ENCODE measurements at places on chromosomes 6 and 20. TPM values are rescaled to one million over a fixed set of nuclear protein-coding genes. Genes with fewer than 3 reads are reported as not detected.

- DNase-seq: no peak
Measured at GRCh38 chr20:18663932-18664331, 76.1 kb downstream of the DTD1 start.

GRCh38 chr20:568097-568652, 24.6 kb upstream of the CSNK2A1 start:
- DNase-seq: no peak

DNA sequence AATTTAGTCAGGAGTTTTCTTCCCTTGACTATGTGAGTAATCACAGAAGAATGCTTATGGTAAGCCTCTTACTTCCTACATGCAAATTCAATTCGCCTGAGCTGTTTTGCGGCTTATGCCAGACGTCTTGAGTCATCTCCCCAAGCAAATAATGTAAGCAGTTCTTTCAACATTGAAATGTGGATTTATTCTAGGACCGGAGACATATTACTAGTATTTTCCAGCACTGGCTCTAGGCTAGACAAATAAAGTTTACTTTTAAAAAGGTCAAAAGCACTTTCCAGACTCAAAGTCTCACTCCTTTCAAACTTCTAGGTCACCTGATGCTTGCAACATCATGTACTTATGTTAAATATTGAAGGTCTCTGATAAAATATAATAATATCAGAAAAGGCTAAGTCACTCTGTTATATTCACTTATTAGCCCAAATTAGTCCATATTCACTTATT, 38.1 kb upstream of the NOX3 start:
- no peak for DNase-seq

DNA sequence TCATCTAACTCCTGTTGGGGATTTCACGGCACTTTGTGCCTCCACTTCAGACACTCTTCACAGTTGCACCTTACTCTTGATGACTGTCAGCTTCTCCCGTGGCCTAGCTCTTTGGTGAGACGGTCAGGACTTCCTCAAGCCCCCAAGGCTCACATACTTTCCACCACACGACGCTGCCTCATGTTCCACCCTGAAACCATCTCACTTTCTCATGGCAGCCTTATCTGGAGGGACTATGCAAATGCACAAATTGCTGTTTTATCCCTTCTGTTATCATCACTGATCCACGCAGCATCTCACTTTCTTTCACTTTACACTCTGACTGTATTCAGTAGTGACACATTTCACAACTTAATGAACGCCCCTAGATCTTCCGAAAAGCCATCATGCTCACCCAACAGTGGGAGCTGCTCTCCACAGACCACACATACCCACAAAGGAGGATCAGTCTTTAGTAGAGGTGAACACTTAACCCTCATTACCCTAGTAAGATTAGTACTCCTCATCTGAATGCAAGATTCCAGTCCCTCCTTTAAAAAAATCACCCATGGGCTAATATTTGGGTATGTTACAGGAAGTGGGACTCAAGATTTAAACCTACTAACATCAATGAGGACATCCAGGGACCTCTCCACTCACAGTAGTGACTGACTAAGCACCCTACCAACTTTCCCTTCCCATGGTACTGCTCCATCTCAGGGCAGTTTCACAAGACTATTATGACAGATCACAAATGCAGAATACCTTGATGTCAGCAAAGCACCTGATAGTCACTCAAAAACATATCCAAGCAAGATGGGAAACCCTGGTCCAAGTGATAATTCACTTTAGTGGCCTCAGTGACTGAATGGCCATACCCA, 35.4 kb downstream of the FYN start:
- DNase-seq: no peak

DNA sequence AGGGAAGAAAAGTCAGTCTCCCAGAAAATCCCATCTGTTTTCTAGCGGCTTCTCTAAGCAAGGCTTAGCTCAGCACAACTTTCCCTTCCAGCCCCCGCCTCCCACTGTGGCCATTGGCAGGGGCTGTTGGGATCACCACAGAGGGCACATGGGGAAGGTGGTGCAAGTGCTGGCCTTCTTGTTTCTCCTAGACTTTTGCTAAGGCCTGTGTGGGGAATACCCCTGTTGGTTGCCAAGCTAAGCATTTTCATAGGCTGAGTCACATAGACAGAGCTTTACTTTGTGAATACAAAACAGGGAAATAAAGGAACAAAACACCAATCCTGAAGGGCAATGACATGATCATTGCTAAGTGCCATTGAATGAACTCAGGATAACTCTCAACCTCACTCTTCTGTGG, 32.4 kb upstream of the TIAM2 start:
- DNase-seq: no peak

DNA sequence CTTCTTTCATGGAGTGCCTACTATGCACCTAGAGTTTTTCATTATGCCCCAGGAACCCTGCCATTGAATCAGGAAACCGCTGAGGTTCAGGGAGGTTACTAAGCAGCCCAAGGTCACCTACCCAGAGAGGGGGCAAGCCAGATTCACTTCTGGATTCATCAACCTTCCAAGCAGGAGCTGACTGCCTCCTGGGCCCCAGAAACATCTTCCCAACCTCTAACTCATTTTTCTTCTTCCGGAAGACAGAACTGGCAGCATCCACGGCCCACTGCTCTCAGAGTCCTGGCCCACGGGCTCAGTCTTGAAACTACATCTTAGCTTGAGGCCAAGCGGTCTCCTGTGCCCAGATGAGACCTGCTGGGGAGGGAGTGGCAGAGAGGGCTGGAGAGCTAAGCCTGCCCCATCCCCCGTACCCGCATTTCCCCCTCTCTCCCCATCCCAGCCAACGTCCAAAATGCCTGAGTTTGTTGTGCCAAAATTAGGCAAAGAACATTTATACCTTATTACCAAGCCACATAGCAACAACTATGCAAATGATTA, 281.0 kb downstream of the CDC5L start:
- no peak for DNase-seq

DNA sequence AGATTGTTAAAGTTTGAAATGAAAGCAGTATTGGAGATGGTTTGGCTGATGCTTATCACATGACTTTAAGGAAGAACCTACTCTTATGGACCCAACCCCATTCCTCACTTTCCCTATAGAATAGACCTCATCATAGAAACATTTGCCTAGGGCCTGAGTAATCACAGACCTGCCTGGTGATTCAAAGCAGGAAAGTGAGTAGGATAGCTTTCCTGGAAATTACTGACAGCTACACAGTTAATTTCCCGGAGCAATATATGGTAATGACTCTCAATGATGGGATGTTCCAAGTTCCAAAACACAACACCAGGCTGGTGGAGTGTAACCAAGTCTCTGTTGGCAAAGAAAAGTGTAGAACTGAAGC, 233.8 kb downstream of the SIM1 start:
- no peak for DNase-seq

GRCh38 chr20:31596831-31597480, 8.1 kb upstream of the ID1 start:
- DNase-seq: no peak

DNA sequence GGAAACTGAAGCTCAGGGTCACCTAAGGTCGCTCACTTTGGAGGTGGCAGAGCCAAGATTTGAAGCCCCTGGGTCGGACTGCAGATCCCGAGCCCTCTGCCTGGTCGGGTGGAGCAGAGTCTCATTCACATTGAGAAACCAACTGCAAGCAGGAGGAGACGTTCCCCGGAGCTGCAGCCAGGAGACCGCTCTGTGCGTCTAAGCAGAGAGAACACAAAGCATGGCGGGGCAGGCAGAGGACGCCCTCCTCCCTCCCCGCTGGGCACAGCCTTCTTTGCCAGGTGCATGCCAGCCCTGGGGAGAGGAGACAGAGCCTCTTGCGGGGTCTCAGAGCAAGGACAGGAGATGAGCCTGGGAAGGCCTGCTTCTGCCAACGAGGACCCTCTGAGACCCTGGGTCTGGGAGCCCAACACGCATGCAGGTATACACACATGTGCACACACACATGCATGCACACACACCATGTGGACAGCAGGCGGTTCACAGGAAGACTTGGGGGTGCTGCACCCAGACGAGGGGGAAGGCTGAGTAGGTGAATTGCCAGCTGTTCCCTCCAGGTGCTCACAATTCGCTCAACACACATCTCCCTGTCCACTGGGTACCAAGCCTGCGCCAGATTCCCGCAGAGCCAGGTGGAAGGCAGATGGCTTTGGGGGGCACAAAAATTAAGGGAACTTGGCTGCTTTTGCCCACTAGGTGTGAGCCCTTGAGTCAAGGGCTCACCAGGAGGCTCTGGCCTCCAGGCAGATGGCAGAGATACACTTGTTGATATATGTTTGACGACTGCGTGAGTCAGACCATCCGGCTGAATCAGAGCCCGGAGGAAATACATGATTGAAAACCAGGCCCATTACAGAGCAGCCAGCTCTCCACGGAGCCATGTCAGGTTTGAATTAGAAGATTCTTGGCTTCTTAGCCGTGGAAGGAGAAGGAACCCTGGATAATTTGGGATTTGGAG, 5.5 kb upstream of the NTSR1 start:
- no peak for DNase-seq

DNA sequence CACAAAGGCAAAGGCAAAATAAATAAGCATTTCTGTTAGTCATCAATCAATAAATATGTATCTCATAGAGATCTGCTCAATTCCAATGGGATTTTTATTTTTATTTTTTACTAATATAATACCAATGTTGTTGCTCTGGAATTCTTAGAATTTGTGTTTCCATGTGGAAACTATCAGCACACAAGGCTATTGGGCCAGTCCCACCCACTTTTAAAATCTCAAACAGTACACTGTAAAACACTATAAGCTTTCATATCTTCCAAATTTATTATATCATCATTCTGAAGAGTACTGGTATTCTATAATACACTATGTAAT, 563.8 kb upstream of the MARCKS start:
- DNase-seq: no peak

DNA sequence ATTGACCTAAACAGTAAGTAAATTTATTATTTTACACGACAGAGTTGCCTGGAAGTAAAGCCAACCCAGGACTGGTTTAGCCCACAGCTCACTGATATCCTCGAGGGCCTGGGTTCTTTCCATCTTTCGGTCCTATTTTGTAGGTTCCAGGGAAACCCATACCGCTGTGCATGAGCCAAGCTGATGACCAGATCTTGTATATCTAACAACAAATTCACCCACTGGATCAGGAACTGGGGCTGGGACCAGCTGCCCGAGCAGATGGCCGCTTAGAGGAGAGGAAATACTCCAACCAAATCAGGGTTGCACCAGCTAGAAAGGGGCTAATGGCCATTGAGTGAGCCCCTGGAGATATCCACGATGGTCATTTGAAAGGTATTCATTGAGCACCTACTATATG, 139.2 kb downstream of the BACH2 start:
- no peak for DNase-seq

DNA sequence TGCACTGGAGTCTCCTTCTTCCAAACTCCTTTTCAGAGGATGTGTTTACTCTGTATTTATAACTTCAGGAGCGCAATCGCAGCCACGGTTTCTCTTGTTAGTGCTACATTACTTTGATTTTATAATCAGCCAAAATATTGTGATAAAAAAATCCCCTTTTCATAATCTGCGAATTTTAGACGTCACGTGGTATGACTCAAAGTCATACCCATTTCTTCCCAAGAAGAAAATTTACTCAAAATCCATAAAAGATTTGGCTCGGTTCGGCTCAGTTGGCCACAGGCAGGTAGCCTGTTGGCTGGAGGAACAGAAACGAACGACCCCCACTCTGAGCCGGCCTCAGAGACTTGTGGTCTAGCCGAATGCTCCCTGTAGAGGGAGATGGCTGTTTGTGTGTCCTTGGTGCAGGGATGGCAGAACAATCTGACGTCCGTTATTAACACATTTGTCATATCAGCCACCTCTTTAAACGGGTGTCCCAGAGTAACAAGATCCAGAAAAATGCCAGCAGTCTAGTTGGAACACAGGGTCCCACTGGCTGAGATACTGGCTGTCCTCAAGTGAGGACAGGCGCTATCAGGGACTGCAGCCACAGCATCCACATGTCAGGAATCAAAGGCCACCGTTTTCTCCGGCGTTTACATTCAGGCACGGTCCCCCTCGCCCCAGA, 247.6 kb downstream of the DLL1 start:
- DNase-seq: no peak

DNA sequence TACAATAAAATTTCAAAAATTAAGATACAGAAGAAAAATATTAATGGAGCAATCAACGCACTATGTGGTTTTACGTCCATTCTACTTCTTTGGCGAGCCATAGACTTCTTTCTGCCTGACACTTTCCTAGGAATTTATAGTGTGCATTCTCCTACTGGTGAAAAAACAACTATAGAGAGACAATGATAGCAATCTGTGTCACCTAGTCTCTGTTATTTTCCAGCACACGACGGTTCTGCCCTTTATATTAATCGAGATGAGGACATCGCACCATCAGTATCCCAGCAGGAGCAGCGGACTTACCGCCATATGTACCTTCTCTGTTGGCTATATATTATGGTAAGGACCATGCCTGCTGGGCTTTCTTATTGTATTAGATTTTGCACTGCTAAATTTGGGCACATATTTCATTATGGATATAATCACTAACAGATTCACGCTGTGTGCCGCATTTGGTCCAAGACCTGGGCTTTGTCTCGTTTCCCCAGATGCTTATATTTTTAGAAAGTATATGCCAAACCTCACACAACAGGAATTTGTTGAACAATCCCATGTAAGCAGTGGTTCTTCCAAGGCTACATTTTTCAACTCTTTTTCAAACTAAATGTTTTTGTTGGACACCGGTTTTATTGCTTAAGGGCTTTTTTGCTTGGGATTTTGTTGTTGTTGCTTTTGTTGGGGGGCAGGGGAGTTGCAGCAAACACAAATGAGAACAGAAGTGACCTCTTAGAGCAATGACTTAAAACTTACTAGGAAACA, 166.4 kb downstream of the ADAT2 start:
- DNase-seq: no peak

GRCh38 chr6:110655821-110656220, 159.4 kb downstream of the CDK19 start:
- no peak for DNase-seq

DNA sequence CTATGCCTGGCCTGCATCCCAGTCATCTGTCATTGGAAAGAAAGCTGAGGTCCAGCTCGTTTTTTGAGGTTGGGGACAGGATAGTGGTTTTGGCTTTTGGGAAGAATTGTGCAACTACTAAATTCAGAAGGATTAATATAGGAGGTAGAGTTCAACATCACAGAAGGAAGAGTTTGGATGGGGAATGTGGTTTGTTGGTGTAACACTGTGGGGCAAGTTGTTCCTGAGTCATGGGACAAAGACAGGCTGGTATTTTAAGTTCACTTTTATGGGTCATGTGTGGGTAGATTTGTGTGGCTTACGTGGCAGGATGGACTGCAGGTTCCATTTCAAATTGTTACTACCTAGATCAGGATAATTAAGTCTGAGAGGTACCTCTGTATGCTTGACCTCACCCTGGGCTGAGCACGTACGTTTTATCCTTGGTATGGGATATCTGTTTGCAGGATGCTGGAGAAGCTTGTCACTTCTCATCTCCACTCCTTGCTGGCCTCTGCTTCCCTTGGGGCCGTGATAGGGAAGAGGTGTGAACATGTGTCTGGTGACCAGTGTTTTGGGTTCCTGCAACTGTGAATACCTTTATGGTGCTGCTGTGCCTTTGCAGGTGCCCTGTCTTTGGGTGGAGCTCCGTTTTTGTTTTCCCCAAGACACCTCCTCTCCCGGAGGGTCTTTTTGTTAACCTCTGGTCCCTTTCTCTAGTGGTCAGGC, 177.6 kb downstream of the JARID2 start:
- no peak for DNase-seq

Gene E2F1
- total RNA-seq: 2.4 TPM

Gene WFDC2
- 113 TPM for total RNA-seq

Gene EPB41L1
- total RNA-seq: 61.4 TPM

Gene EDN1
- total RNA-seq: 18.8 TPM

Gene EDN3
- 0.87 TPM for total RNA-seq

Gene PRKN
- 2.7 TPM for total RNA-seq

Measured in upper lobe of right lung (tissue), 1 donor.